Stimulated activated CD4-positive, alpha-beta T cell treated with anti-CD3 and anti-CD28 coated beads, Interleukin-4, amount 100 ng/mL, for 48 hours (primary cell): ENCODE measurements at places on chromosomes 11 and 22.
A peak's percentile ranks its signal among the peaks of the same experiment; 100 is the strongest.

DNA sequence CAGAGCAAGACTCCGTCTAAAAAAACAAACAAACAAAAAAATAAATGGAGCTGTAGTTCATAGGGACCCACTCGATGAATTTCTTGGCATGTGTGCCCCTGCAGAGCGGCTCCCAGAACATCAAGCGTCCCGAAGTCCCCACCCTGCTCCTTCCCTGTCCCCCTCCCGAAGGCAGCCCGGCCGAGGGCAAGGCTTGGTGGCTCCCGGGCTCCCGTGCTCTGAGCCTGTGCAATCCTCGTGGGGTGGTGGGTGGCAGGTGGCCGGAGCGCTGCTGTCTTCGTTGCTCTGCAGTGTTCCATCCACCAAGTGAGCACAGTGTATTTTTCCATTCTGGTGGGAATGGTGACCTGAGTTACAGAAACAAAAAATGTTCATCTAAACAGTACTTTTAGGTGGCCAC is 33.5 kb upstream of the GAL start:
- DNase-seq, result no peak

DNA sequence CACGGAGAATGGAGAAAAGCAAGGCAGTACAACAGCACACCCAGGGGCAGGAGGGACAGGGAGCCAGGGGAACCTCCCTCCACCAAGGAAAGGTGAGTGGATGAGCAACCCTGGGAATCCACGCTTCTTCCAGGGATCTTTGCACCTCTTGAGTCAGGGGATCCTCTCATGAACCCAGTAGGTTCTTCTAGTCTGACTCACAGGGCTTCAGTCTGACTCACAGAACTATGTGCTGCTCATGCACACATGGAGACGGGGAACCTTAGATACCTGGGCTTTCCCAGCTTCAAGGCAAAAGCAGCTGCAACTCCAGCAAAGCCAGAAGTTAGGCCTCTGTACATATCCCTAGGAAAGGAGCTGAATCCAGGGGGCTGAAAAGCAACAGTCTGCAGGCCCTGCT is 1021.4 kb upstream of the TENM4 start:
- no peak for DNase-seq

DNA sequence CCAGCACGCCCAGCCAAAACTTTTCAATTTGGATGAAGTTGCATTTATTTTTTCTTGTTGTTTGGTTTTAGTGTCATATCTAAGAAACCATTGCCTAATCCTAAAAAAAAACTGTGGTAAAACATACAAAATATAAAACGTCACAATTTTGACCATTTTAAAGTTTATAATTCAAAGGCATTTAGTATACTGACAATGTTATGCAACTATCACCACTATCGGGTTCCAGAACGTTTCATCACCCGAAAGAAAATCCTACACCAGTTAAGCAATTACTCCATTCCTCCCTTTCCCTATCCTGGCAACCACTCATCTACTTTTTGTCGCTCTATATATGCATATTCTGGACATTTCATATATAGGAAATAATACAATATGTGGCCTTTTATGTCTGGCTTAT is 30.5 kb upstream of the PHOX2A start:
- DNase-seq, result no peak

- no peak for DNase-seq
Measured at GRCh38 chr11:20530942-20531703, 68.3 kb upstream of the SLC6A5 start.

GRCh38 chr22:21726650-21727049 is 8.9 kb downstream of the YPEL1 start:
- peak; percentile 12 for DNase-seq

DNA sequence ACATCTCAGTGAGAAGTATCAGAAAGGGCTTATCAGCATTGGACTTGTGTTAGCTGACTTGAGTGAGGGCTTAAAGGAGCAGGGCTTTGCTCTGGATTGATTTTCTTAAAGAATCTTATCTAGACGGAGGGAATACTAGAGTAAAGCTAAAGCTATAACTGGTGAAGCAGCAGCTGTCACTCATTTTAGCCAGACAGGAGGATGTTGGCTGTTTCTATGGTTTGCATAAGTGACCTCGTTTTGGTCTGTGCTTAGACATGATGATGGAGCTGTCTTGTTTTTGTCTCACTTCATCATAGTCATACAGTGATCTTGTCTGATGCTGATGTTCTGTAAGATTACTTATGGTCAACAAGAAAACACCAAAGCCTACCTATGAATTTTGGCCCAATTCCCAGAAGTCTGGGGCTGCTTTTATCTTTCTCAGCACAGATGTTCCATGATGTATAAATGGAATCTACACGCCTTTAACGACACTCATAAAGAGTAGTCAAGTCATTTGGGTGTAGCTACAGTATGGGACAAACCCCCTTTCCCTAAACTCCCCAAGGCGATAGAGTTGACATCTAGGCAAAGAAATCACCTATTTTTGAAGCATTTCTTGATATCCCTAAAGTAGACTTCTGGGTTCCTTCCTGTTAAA is 77.5 kb upstream of the UCP3 start:
- DNase-seq, result no peak

GRCh38 chr11:131924457-131925201 is 554.2 kb downstream of the NTM start:
- no peak for DNase-seq

DNA sequence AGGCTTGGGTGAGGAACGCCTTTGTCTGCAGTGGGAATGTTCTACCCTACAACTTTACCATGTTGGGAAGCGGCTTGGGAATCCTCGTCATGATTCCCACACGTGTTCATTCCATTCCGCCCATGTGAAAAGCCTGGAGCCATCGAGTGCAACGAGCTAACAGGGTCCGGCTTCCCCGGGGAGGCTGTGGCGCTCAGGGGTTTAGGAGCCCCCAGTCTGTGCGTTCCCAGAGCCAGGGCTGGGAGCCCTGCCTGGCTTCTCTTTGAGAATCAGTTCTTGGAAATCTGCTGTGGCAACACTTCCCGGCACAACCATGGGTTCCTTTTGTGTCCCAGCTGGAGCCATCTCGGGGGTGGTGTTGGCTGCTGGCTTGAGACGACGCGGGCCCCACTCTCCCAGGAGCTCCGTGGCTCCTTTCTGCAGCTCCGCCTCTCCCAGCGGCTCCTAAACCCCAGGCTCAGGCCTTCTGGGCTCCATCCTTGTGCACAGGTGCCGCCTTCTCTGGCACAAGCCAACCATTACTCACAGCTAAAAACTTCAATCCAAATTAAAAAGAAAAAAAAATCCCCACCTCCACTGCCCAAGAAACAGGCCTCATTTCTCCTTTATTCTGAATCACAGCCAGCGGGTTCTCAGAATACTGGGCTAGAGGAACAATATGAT is 18.7 kb upstream of the PPFIA1 start:
- DNase-seq, result no peak

- DNase-seq, result no peak
Measured at GRCh38 chr11:41431784-41432183, 27.7 kb downstream of the LRRC4C start.

GRCh38 chr11:85718126-85718943 is 32.3 kb upstream of the CCDC89 start:
- DNase-seq, result no peak

DNA sequence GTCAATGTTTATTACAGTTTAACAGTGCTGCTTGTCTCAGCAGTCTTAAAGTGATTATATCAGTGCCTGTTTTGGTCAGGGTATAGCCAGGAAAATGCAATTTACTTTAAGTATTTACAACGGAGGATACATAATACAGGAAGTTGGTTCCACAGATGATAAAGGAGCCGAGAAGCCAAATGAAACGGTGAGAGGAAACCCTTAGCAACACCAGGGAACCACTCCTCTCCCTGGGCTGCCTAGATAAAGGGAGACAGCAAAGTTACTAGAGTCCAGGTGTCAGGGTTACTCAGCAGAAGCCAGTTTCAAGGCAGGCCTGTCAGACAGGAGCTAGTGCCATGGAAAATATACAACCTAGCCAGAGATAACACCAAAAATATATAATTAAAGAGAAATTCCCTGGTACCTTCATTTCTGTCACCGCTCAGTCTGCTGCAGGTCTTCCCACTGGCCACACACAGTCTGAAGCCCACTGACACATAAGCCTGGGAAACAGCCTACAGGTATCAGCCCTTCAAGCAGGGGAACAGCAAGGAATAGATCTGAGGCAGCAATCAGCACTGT is 55.5 kb downstream of the FAM76B start:
- DNase-seq, result no peak

- no peak for DNase-seq
Measured at GRCh38 chr11:125955856-125956255, 10.0 kb downstream of the VSIG10L2 start.

DNA sequence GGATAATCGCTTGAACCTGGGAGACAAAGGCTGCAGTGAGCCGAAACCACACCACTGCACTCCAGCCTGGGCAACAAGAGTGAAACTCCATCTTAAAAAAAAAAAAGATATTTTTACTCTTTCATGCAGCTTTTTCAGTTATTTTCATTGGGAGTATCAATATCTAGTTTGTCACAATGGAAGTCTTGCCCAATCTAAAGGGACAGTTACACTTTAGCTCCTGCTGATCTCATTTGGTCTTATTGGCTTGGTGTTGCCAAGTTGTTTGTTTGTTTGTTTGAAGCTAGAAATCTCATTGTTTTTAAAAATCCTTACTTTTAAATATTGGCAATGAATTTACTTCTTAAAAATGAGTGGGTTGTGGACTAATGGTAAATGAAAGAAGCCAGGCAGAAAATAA is 24.7 kb downstream of the CEP295 start:
- DNase-seq, result no peak

GRCh38 chr22:30605449-30606110 is 1.4 kb upstream of the TCN2 start:
- peak; percentile 35 for DNase-seq

DNA sequence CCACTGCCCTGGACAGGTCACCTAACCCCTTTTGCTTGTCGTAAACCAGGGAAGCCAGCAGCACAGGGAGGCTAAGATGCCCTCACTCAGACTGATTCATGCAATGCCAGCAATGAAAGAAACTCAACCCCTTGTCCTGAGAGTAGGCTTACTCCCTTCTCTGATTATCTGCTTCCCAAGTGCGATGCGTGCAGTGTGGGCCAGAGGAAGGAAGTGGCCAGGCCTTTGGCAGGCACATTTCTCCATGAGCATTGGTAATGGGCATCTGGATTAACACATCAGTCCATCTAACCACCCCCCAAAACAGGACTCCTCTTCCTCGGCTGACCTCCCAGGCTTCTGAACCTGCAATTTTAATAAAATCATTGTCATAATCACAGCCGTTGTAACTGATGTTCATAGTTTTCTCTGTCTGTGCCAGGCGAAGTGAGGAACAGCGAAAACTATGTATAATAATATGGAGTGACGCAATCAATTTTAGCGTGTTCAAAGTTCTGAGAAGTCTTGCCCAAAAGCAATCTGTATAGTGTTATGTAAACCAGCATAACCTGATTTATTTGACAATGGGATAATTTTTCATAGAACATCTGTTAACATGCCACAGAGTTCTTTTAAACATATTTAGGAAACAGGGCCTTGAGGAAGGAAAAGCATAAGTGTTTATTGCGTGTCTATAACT is 33.9 kb downstream of the TST start:
- DNase-seq, result no peak

- no peak for DNase-seq
Measured at GRCh38 chr11:1368216-1368615, 21.5 kb upstream of the BRSK2 start.

- DNase-seq, result no peak
Measured at GRCh38 chr11:2934021-2934550, 4.9 kb upstream of the PHLDA2 start.

DNA sequence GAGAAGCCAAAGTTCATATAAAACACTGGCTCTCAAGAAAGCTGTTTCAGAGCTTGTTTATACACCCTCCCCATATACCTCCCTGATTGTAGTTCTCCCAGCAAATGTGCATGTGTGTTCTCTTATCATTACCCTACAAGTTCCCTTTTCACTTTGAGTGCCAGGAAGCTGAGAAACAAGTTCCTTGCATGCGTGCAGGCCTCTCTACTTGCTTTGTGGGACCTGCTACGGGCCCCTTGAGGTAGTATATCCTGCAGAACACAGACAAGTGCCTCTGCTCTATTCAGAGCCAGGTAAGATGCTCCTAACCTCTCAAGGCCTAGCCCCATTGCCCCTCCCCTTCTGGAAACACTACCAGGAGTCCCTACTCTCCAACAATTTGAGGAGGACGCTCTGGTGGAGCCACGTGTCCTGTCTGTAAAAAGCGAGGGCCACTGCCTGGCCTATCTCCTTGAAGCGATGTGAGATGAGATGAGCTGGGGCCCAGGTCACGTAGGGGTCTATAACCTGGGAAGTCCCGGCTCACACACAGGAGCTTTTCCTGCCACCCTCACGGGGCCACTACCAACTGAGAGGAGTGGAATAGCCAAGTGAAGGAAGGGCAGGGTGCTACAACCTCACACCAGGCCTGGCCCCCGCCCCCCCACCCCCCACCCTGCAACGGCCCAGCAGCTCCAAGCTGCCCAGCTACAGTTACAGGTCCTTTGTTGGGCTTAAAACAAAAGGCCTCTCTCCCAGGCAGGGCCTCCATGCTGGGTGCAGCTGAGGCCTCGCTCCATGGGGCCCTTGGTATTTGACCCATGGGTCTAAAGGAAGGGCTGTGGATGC is 2.6 kb upstream of the ATP5MGL start:
- no peak for DNase-seq

GRCh38 chr11:34793666-34794065 is 122.5 kb downstream of the APIP start:
- no peak for DNase-seq

GRCh38 chr11:2649400-2649799 is 50.4 kb downstream of the KCNQ1OT1 start:
- no peak for DNase-seq

DNA sequence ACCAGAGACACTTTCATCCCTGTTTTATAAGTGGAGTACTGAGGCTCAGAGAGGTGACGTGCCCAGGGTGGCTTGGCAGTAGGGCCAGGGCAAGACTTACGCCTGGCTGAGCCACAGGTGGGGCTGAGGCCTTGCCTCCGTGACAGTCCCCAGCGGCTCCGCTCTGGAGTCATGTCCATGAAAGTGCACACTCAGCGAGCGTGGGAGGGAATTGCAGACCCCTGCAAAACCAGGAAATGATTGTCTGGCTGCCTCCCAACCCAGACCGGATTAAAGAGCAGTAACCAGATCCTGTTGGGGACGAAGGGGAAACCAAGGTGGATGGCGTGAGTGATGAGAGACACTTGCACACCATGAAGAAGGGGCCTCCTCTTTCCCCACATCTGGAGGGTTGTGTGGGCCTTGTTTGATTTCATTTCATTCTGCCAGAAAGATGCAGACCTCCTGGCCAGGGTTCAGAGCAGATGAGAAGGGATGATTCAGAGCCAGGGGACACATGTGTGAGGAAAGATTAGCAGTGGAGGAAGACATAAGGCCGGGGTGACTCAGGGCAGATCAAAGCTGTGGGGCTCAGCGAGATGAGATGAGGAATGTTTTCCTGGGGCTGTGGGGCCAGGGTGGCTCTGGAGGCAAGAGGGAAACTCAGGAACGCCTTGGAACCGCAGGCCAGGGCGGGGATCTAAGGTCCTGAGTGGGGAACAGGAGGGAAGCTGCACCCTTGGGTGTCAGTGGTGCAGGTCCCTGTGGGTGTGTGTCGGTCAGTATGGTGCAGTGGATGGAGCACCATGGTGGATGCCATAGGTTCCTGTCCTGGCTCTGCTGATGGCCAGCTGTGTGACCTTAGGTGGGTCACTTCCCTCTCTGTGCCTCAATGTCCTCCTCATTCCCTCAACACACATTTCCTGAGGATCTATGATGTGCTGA is 29.9 kb upstream of the LRRC32 start:
- no peak for DNase-seq

- no peak for DNase-seq
Measured at GRCh38 chr11:47863898-47864430, 15.8 kb upstream of the NUP160 start.

- no peak for DNase-seq
Measured at GRCh38 chr11:18853086-18853720, 61.6 kb upstream of the PTPN5 start.

GRCh38 chr11:114166897-114167323 is 107.4 kb downstream of the ZBTB16 start:
- no peak for DNase-seq
